ENCODE measurements at places on chromosomes 5 and 9. TPM values are rescaled to one million over a fixed set of nuclear protein-coding genes. Genes with fewer than 3 reads are reported as not detected.

DNA sequence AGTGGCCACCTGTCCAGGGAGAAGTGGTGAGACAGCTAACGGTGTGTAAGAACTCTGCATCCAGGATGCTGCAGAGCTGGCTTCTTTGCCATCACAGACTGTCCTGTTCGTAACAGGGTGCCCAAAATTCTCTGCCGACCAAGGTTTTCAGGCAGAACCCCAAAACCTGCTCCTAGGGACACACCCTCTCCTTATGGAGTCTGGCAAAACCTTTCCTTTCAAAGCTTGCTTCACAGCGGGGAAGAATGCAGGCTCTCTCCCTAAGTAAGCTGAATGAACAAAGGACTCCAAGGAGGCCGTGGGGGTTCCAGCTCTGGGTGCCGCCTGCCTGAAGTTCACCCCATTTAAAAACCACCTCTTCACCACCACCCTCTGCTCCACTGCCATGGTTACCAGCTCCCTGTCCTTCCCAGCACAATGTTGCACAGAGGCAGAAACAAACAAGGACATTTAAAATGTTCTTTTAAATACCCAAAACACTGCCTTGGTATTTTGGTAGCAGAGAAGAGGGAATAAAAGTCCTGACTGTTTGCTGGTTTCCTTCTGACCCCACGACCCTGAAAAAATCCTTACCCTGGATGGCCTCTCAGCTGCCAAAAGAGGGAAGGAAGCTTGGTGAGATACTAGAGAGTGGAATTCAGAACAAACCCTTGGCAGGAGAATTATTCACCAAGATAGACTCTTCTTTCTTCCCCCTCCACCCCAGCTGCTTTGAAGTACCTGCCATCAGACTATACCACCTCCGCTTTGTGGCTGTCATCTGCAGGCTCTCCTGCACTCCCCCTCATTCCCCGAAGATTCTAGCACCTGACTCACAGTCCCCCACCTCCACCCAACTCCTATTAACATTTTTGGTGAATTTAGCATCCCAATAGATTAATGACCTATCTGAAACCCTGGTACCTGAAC lies 7.1 kb upstream of the KLF9 start:
- peaks cover 2% of the 10 kb centered on the region for H3K27me3 ChIP-seq
- no peak for DNase-seq
- H3K4me1 ChIP-seq = peaks cover 14% of the 10 kb centered on the region
- H3K27ac ChIP-seq = no peak overlapping the region
- H3K4me3 ChIP-seq = peak overlapping the region; percentile 52

PAIP2 gene
- total RNA-seq = 157 TPM

NME5 gene
- total RNA-seq = 0.89 TPM

DNA sequence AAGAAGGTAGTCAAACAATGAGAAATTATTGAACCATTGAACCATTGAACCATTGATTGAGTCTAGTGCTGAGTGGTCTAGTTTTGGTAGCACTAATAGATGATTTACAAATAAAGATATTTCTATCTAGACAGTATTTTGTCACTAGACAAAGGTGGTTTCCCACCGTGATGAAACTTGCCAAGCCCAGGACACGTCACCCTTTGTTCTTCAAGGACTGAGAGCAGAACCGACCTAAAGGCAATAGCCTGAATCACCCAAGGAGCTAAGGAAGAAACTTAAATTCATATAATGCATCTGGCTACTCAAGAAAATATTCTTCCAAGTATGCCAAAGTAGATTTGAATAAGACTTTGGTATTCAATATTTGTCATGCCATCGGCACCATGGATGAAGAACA lies 103.3 kb downstream of the ESM1 start:
- H3K4me3 ChIP-seq = no peak overlapping the region
- H3K36me3 ChIP-seq = no peaks in the 10 kb centered on the region
- peaks cover 16% of the 10 kb centered on the region for H3K27me3 ChIP-seq
- DNase-seq = no peak

DNA sequence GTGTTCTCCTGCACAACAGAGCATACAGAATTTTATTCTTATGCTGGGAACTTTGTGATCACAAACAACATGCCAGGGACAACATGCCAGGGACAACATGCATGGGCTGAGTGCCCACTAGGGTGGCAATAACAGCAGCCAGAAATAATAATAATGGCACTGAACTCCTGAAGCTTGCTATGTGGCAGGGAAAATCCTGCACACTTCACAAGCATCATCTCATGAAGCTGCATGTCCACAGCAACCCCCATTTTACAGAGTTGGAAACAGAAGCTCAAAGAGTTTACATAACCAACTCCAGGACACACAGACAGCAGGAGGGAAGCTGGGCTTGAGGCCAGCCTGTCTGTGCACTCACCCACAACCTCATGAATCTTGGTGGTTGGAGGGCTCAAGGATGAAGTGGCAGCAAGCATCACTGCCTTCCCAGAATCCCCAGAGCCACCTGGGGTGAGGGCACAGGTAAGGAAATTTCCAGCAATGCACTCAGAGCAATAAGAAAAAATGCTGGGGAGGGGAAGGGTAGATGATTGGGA lies 111.4 kb downstream of the GABBR2 start:
- no peaks in the 10 kb centered on the region for H3K4me1 ChIP-seq
- no peak overlapping the region for H3K27ac ChIP-seq
- no peaks in the 10 kb centered on the region for H3K36me3 ChIP-seq
- H3K27me3 ChIP-seq = no peaks in the 10 kb centered on the region
- H3K4me3 ChIP-seq = no peak overlapping the region
- DNase-seq = no peak

GRCh38 chr5:180328296-180329137 lies 24.6 kb downstream of the GFPT2 start:
- H3K4me1 ChIP-seq = peaks cover 14% of the 10 kb centered on the region
- no peak overlapping the region for H3K4me3 ChIP-seq
- DNase-seq = peak; percentile 68
- no peaks in the 10 kb centered on the region for H3K27me3 ChIP-seq
- no peak overlapping the region for H3K27ac ChIP-seq

GRCh38 chr9:122988920-122989621 lies 44.4 kb upstream of the GPR21 start:
- H3K4me1 ChIP-seq = no peaks in the 10 kb centered on the region
- no peak overlapping the region for H3K27ac ChIP-seq
- H3K27me3 ChIP-seq = no peaks in the 10 kb centered on the region
- no peak overlapping the region for H3K4me3 ChIP-seq

MYOT gene
- total RNA-seq = not detected

- no peaks in the 10 kb centered on the region for H3K4me1 ChIP-seq
- H3K4me3 ChIP-seq = no peak overlapping the region
- no peaks in the 10 kb centered on the region for H3K27me3 ChIP-seq
- H3K27ac ChIP-seq = no peak overlapping the region
These were observed 107.6 kb downstream of the FBXW11 start for GRCh38 chr5:171898879-171899278.

DNA sequence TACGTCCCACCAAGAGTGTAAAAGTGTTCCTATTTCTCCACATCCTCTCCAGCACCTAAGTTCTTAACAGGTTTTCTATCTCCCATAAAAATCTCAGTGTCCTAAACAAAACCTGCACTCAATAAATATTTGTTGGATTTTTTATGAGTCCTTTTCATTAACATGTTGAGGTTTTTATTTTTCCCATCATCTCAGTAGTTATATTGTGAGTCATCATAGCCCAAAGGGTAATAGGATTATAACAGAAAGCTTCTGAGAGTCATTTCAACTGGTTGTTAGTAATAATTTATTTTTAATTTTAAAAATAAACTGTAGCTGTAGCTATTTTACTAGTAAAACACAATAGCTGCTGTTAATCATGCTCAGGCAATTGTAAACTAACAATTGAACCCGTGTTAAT lies 331.6 kb upstream of the SLC30A5 start:
- no peak for DNase-seq
- H3K27me3 ChIP-seq = no peaks in the 10 kb centered on the region
- H3K4me3 ChIP-seq = no peak overlapping the region
- no peaks in the 10 kb centered on the region for H3K4me1 ChIP-seq
- H3K36me3 ChIP-seq = no peaks in the 10 kb centered on the region

GRCh38 chr9:73014011-73014410 lies 61.2 kb upstream of the ALDH1A1 start:
- H3K36me3 ChIP-seq = no peaks in the 10 kb centered on the region
- no peak for DNase-seq
- no peaks in the 10 kb centered on the region for H3K4me1 ChIP-seq
- H3K27me3 ChIP-seq = no peaks in the 10 kb centered on the region
- H3K27ac ChIP-seq = no peak overlapping the region

TMEM252 gene
- total RNA-seq = not detected

DNA sequence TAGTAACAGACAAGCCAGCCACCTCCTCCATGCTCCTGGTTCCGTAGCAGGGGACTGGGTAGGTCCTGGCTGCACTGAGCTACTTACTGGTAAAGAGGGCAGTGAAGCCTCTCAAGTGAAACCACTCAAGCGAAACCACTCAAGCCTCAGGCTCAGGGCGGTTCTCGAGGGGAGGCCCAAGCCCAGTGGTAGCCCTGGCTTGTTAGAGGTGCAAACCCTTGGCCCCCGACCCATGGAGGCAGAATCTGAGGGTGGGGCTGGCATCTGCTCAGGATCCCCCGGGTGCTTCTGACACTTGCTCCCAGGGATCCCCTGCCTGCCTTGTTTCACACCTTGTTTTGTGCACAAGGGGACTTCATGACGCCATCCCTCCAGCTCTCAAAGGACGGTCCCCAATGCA lies 76.5 kb upstream of the OLFM1 start:
- no peak overlapping the region for H3K4me3 ChIP-seq
- no peaks in the 10 kb centered on the region for H3K27me3 ChIP-seq
- no peak overlapping the region for H3K27ac ChIP-seq
- H3K4me1 ChIP-seq = no peaks in the 10 kb centered on the region

GRCh38 chr5:145316282-145316681 lies 518.9 kb downstream of the PRELID2 start:
- H3K4me3 ChIP-seq = no peak overlapping the region
- H3K4me1 ChIP-seq = no peaks in the 10 kb centered on the region
- H3K27me3 ChIP-seq = 0 out of 2 replicates have a peak, but pooled peaks cover 2% of the 10 kb centered on the region
- H3K36me3 ChIP-seq = no peaks in the 10 kb centered on the region
- DNase-seq = no peak
- H3K27ac ChIP-seq = no peak overlapping the region

DNA sequence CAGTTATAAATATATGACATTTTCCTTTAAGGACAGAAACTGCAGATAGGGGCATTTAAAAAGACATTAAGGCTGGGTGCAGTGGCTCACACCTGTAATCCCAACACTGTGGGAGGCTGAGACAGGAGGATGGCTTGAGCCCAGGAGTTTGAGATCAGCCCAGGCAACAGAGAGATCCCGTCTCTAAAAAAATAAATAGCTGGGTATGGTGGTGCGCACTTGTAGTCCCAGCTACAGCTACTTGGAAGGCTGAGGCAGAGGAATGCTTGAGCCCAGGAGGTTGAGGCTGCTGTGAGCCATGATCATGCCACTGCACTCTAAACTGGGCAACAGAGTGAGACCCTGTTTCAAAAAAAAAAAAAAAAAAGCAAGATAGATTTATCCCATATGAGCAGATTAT lies 63.6 kb downstream of the CSNK1A1 start:
- H3K36me3 ChIP-seq = no peaks in the 10 kb centered on the region
- H3K27me3 ChIP-seq = no peaks in the 10 kb centered on the region
- H3K4me1 ChIP-seq = peaks cover 3% of the 10 kb centered on the region
- DNase-seq = peak; percentile 19
- H3K27ac ChIP-seq = no peak overlapping the region
- no peak overlapping the region for H3K4me3 ChIP-seq

- no peaks in the 10 kb centered on the region for H3K27me3 ChIP-seq
- H3K27ac ChIP-seq = no peak overlapping the region
- DNase-seq = no peak
- no peaks in the 10 kb centered on the region for H3K36me3 ChIP-seq
- no peak overlapping the region for H3K4me3 ChIP-seq
- H3K4me1 ChIP-seq = no peaks in the 10 kb centered on the region
These were observed 39.4 kb upstream of the GRAMD2B start for GRCh38 chr5:126383776-126384175.

ANKRD55 gene
- not detected for total RNA-seq

DNA sequence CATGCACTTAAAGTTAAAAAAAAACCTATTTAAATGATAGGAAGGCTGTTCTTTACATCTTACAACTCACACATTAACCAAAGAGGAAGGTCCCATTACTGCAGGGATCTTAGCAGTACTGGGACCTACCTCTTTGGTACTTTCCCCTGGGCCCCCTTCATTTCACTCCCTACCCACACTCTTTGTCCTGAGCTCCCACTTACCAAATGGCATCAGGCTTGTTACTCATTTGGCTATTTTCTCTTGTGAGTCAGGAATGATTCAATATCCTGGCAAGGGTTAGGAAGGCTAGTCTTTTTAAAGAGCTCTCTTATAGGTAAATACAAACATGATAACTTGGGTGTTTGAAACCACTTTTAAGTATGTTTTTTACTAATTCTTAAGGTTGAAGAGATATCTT lies 117.4 kb upstream of the ELL2 start:
- H3K4me1 ChIP-seq = no peaks in the 10 kb centered on the region
- H3K27ac ChIP-seq = no peak overlapping the region
- no peak for DNase-seq

P4HA2 gene
- 8.2 TPM for total RNA-seq

Measured in H1 (cell line).